ENCODE measurements at places on chromosomes 11 and 22.

DNA sequence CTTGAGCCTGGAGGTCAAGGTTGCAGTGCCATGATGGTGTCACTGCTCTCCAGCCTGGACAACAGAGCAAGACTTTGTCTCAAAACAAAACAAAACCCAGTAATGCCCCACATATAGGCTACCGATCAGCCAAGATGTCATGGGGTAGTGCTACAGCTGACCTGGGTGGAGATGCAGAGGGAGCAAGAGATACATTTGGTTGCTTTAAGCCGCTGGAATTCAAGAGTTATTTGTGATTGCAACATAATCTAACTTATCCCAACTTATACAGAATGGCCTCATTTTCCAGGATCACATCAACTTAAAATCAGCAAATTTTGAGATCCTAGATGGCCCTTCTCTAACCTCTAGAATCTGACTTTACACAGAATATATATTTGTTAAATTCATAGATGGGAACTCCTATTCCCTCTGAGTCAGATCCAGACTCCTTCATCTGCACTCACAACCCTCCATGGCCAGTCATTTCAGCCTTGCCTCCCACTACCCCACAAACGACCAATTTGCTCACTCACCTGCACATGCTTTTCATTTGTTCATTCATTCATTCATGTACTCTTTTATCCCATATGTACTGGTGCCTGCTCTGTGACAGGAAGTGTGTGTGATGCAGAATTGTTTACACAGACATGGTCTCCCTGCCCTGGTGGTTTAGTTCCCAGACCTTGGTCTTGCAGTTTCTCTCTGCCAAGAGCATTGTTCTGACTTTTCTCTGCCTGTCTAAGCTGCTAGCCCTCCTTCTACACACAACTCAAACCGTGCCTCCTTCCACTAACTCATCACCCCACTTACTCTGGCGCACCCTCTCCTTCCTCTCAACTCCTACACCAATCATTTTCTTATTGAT, 24.1 kb upstream of the APLNR start:
- no peak for DNase-seq

GRCh38 chr11:118837868-118838267, 45.8 kb upstream of the CXCR5 start:
- DNase-seq: no peak

DNA sequence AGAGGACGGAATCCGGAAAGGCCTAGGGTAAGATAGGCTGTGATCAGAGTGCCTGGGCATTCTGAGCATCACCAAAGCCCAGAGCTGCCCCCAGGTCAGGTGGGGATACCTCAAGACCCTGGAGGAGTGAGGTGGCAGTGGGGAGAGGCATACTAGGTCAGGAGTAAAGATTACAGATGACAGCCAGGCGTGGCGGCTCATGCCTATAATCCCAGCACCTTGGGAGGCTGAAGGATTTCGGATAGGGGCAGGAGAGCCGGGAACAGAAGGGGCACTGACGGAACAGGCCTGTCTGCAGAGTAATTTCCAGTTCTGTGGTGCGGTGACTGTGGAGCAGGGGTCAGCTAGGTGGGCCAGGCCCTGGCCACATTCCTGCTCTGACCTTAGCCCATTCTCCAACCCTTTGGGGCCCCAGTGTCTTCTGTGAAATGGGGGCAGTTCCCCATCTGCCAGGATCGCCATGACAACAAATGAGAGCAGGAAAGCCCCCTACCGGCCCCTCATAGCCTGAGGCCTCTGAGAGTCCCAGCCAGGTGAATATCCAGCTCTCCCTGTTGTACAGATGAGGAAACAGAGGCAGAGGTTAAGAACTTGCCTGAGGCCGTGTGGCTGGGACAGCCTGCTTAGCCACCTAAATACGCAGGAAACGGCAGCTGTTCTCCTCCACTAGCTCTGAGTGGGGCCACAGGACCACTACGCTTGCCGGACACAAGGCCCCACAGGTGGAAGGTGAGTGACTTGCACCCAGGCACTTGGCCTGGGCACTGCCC, 9.2 kb downstream of the BAD start:
- no peak for DNase-seq

DNA sequence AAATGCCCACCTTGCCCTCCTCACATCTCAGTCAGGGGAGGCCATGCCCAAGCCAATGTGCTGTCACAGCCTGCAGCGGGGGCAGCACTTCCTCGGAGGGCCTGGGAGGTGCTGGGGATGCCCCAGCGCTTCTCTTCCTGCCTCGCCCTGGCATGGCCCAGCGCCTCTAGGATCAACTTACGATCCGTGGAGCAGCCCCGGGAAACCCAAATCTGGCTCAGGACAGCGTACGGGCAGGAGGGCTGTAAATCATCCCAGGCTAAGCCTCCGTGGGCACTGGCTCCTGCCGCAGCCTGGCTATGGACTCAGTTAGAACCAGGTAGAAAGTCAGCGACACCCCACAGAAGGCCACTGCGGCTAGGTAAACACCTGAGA, 60.9 kb upstream of the EMID1 start:
- DNase-seq: no peak

DNA sequence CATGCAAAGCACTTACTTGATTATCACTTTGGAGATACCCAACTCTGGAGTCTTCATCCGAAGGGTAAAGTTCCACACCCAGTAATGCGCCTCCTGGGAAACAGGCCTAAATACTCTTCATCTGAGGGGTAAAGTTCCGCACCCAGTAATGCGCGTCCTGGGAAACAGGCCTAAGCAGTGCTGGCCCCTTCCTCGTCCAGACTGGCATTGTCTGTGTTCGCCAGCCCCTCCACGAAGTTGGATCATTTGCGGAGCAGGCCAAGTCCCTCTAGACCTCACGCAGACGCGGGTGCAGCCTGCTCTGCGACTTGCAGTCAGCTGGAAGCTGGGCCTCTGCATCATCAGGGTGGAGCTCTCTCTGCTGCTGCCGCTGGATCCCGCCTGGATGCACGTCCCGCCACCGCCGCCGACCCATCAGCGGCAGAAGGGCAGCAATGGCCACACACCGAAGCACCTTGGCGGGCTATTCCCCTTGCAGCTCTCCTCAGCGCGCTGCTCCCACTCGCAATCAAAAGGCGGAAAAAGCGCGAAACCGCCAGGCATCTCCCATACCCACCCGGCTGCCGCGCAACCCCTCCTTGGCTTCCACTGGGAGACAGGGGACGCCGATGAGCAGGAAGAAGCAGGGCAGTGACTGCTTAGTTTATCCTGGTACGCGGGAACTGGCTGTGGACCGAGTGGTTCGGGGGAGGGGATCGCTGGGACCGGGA, 34.1 kb upstream of the GLYATL1 start:
- DNase-seq: no peak

- no peak for DNase-seq
These were observed 50.2 kb downstream of the RPL27A start for GRCh38 chr11:8732748-8733241.

DNA sequence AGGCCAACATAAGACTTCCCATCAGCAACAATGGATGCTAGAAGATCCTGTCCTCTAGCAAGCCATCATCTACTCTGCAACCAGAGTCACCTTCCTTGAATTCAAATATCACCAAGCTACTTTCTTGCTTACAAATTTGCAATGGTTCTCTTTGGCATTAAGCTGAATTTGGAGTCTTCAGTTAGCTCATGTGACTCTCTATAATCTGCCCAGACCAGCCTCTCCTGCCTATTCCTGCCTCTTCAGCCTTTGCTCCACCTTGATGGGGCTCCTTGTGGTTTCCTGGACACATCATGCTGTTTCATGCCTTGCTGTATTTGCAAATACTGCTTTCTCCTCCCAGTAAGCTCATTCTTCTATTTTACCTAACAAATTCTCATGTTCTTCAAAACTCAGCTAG, 82.3 kb downstream of the RASSF10 start:
- no peak for DNase-seq

- no peak for DNase-seq
These were observed 1.3 kb downstream of the EIF3M start for GRCh38 chr11:32584921-32585320.

- DNase-seq: no peak
These were observed 14.6 kb upstream of the CTSC start for GRCh38 chr11:88352139-88352538.

DNA sequence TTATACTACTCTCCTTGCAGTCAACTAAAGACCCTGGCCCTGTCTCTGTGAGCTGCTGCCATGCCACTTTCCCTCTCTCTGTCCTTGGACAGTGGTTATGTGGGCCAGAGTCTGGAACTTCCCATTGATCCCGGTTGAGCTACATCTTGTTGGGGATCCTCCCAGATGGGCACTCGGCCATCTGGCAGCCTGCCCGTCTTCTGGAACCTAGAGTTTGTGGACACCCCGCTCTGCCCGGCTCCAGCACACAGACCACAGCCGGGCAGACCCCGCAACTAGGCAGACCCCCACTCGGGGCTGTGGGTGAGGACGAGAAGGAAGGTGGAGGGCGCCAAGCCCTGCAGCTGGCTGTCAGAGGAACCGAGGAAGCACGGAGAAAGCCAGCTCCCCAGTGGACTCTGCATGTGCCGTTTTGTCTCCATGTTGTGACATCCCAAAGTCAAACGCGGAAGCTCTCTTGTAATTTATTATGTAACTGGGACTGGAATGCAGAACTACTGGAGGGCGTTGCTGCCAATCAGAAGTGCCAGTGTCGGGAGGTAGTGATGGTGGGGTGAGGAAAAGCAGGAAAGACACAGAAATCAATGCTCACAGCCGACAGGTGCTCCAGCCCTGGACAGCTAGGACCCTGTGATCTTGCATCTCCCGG, 207.7 kb downstream of the CEP164 start:
- no peak for DNase-seq

DNA sequence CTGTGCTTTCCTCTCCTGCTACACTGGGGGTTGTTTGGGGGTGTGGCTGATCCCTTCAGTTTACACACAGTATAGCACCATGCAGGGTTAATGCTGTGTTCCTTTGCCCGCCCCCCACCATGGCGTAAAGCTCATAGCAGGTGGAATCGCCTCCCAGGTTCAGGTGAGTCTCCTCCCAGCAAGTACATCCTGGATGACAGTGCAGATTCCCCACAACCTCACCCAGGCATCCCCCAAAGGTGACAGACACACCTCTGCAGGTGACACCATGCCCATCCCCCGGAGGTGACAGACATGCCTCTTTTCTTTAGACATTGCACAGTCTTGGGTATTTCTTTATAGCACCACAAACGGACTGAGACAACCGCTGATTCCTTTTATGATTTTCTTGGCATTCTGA, 343.7 kb downstream of the BRD1 start:
- DNase-seq: no peak

All from activated CD8-positive, alpha-beta memory T cell treated with anti-CD3 and anti-CD28 coated beads for 4 hours (primary cell).